ENCODE measurements at places on chromosomes 4 and X.

- DNase-seq = no peak
These were observed 182.3 kb downstream of the INPP4B start for GRCh38 chr4:142663828-142664227.

DNA sequence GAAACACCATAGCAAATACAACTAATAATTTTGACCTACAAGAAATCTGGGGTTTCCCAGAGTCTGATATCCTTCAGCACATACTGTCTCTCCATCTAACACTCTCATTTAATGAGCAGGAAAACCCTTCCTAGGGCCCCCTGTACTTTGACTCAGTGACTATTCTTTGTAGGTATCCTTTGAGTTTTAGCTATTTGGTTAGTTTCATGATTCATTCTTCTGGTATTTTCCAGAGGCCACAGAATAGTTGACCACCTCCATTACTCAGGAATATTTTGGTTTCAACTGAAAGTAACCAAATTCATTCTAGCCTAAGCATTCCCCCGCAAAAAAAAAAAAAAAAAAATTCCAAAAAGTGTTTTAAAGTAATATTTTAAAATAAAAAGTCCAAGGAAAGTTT is 140.0 kb downstream of the IDS start:
- no peak for DNase-seq

DNA sequence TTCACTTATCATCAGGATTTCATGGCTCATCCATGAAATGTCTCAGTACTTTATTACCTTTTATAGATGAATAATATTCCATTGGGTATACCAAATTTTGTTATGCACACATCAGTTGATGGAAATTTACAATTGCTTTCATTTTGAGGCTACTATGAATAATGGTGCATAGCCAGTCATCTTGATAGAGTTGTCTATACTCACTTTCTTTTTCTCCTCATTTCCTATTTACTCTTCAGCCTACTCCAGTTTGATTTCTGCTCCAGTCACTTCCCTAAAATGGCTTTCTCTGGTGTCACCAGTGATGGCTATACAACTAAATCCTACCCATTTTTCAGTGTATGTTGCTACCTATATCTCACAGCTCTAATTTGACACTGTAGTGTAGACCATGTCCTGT is 743.5 kb upstream of the MAGEB2 start:
- no peak for DNase-seq

- DNase-seq = no peak
These were observed 122.5 kb downstream of the PTTG2 start for GRCh38 chr4:38082424-38083385.

GRCh38 chrX:154355776-154356140 is 18.7 kb downstream of the FLNA start:
- no peak for DNase-seq

DNA sequence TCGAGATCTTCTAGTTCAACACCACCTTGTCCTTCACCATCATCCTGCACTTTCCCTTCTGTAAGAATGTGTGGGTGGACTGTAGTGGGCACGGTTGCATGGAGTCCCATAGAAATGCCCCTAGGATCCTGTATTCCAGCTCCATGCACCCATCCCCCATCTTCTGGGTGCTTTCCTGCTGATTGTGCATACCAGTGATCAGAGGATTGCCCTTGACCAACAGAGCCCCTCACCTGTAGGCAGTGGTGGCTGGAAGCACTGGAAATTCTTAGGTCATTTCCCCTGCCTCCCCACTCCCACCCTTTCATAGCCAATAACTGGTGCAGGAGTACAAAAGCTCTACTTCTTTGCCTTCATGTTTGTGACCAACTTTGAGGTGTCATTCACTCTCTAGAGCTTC is 213.4 kb upstream of the ARSJ start:
- no peak for DNase-seq

DNA sequence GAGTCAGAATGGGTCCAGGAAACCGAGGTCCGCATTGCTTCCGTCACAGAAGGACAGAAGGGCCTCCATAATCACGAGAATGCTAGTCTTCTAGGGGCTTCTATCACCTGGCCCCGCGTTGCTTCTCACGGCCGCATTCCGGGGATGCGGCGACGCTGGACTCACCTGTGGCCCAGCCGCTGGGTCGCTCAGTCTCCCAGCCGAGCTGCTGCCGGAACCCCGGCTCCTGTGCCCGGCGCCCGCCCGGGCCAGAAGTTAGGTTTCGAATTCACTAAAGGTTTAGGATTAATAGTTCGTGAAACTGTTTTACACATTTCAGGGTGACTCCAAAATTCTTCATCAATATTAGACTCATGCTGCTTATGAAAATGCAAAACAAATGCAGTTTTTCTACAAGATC is 31.7 kb upstream of the TMSB15A start:
- no peak for DNase-seq

- DNase-seq = no peak
These were observed 4.0 kb downstream of the PPP2R2C start for GRCh38 chr4:6468376-6468775.

DNA sequence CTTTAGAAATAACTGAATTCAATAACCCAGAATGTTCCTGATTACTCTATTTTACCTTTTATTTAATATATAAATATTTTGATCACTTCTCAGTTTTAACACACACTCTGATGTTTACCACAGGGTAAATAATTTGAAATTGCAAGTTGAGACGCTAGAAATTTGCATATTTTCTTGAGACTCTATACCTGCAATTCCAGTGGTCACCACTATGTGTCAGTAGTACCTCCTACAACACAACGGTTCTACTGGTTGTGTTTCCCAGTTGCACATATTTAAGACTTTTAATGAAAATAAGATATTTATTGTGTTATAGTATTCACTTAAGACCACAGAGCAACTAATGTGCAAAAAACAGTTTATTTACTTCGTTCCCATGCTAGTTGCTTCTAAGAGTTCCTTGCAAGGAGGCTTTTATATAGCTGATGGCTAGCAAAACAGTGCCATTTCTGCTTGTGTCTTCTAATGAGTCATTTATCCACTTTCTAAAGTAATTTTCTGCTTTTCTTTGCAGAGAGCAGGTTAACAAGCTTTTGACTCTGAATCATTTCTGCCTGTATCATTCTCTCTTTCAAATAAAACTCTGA is 98.9 kb upstream of the PDLIM3 start:
- no peak for DNase-seq

GRCh38 chrX:9539605-9540387 is 74.9 kb downstream of the TBL1X start:
- no peak for DNase-seq

GRCh38 chr4:126396703-126397102 is 1081.9 kb downstream of the FAT4 start:
- DNase-seq = no peak

GRCh38 chr4:7101692-7102515 is 34.0 kb upstream of the GRPEL1 start:
- DNase-seq = peak; percentile 84

- DNase-seq = no peak
These were observed 9.8 kb upstream of the FRAS1 start for GRCh38 chr4:78047366-78047765.

DNA sequence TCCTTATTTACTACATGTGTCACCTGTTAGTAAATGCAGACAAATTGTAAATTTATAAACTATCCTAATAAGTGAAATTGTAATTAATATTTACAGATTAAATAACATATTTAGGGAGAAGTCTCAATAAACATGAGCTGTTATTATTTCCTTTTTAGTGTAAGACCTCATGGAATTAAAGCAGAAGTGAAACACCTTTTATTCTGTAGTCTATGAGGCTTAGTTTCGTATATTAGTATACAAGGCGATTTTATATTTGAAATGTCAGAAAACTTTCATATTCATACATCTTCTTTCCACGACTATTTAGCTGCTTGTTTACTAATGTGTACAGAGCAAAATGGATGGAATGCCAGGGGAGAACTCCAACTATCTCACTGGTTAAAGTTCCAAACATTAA is 414.4 kb downstream of the ARHGAP24 start:
- DNase-seq = no peak

DNA sequence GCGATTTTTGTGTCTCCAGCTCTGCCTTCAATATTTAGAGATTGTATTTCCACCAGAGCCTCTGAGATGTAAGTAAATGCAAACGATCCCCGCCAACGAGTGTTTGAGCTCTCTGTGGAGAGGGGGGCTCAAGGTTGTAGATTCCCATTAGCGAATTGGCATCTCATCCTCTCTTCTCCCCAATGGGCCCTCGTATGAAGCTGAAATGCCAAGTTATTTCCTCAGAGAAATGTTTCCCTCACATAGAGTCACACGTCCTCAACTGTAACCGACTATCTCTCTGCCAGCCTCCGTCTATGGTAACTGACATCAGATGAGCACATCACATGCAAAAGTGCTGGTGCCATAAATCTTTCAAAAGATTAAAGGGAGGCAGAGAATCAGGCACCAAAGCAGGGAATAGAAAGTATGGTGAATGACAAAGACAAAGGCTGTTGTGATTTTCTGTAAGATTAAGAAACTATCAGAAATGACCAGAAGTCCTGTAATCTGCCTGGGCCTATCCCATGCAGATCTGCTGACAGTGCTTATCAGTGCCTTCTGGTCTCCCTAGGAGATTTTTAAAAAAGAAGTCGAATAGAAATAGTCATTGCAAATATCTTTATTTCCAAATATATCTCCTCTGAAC is 157.1 kb downstream of the PDGFRA start:
- DNase-seq = no peak

- DNase-seq = no peak
These were observed 228.9 kb upstream of the ETNPPL start for GRCh38 chr4:108991551-108992328.

DNA sequence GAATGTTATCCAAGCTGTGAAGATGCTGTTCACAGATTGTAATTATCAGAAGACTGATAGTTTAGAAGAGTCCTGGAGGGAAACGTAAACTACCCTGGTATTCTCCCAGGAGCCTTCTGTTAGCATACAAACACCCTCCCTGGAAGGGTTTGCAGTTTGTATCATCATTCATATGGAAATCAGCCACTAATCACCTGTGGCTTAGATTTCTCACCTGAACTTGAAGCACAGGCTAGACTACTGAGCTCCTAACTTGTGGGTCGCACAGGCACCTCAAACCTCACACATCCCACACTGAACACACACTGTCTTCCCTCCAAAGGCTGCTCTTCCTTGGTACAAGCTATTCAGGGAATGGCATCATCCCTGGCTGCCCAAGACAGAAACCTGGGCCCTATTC is 30.7 kb downstream of the SHISA3 start:
- DNase-seq = no peak

DNA sequence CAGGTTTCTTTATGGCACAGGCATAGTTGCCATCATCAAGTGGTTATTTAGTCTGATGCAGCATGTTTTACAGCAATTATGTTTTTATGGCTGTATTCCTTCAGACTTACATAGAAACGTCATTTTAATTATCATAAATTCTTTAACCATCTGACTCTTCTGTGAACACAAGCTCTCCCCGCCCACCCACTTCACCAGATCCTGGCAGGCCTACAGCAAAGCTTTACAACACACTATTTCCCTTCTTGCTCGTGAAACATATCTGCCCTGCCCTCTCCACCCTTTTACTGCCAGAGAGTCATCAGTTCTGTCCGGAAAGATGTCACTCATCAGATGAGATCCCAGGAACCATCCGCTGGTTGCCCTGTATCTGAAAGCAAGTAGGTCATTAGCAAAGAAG is 120.5 kb downstream of the HS6ST2 start:
- DNase-seq = no peak

GRCh38 chrX:153874366-153875125 is 11.4 kb downstream of the L1CAM start:
- DNase-seq = no peak

GRCh38 chr4:41746025-41746439 is 2.5 kb downstream of the PHOX2B start:
- no peak for DNase-seq

DNA sequence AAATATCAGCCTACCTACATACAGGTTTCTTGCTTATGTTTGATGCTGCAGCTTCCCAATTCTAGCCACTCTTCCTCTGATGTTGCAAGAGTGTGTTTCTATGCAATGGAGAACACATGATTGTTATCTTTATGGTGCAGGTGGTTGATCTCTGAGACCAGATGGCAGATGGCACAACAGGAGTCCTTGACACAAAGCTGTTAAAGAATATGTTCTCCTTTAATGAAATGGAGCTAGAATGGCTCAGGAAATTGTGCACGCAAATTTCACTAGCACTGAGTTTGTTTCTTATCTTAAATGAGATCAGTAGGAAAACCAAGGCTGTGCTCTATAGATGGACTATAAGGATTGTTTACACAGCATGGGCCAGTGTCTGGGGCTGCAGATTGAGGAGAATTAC is 29.9 kb upstream of the TTC29 start:
- DNase-seq = no peak

DNA sequence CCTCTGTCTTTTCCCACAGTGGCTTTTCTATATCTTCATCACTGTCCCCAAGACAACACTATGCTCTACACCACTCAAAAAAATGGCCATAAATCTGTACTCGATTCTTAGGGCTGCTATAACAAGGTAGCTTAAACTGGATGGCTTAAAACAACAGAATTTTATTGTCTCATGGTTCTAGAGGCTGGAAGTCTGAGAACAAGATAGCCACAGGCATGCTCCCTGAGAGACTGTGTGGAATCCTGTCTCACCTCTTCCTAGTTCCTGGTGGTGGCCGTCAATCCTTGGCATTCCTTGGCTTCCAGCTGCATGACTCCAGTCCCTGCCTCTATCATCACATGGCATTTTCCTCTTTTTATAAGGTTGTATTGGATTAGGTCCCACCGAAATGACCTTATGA is 70.7 kb upstream of the DCLK2 start:
- DNase-seq = no peak

DNA sequence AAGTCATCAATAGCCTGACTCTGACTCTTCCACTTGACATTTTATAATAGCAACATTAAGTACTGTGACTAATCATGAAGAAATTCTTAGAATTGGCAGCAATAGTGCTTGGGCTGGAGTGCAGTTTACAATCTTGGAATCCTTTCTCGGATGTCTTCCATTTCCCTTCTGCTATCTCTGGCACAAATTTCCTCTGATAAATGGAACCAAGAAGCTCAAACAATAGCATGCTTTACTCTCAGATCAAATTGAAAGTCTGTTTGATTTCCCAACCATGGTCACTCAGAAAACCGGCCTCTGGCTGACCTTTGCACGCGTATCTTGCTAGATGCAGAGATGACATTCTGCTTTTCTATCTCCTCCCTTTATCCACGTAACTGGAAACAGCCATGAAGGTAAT is 99.0 kb upstream of the SPANXC start:
- DNase-seq = no peak

DNA sequence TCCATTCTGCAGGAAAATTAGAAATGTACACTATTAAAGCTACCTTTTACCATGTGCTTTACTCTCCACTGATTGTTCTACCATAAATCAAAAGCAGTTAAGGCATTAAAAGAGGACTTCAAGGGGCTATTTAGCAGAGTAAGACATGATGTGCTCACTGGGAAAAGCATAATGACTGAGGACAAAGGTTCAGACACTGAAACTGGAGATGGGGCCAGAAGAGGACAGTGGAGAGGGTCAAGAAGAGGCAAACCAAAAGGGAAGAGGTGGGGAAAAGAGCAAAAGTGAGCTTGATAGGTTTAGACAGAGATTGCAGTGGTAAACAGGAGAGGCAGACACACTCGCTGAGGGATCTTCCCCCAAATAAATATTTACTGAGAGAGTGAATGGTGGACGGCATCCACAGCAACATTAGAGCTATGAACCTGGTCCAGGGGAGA is 23.8 kb downstream of the SH3RF1 start:
- no peak for DNase-seq

Data from HuH-7.5 (cell line).